ENCODE measurements at places on chromosomes 11 and 22. TPM values are rescaled to one million over a fixed set of nuclear protein-coding genes. Genes with fewer than 3 reads are reported as not detected.

DNA sequence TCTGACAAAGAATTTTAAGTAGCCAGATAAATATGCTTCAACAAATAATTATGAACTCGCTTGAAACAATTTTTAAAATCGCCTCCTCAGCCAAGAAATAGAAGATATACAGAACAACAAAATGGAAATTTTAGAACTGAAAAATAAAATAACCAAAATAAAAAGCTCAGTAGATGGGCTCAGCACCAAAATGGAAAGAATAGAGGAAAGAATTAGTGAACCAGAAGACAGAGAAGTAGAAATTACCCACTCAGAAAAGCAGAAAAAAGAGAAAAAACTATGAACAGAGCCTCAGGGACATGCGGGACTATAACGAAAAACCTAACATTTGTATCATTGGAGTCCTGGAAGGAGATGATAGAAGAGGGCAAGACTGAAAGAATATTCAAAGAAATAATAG lies 7.4 kb downstream of the COMMD9 start:
- no peak for DNase-seq

DNA sequence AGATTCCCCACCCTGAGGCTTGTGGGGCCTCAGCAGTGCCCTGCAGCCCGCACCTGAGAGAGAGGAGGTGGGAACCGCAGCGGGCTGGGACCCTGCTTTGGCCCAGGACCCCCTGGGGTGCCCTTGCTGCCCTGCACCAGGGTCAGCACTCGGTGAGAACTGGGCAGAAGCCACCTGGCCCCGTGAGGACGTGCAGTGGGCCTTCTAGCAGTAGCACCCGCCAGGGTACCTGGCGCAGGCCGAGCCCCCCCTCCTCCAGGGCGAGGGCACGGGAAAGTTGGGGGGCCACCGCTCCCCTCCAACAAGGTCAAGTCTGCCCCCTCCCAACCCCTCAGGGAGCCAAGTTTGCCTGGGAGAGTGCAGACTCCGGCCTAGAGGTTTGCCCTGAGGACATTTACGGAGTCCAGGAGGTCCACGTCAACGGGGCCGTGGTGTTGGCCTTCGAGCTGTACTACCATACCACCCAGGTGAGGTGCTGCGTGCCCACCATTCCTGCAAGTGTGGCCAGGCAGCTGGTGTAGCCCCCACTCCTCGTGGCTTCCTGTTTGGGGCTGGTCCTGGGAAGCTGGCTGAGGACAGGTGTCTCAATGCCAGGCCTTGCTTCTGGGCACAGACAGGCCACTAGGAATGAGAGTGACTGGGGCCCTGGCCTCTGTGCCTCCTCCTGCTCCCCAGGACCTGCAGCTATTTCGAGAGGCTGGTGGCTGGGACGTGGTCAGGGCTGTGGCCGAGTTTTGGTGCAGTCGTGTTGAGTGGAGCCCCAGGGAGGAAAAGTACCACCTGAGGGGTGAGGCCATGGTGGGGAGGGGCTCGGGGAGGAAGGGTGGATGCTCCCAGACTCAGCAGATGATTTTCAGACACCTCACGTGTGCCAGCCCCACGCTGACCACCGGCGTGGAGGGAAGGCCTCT lies 3.5 kb downstream of the PGGHG start:
- no peak for DNase-seq

GRCh38 chr11:100918551-100919500 lies 210.8 kb downstream of the PGR start:
- no peak for DNase-seq

DNA sequence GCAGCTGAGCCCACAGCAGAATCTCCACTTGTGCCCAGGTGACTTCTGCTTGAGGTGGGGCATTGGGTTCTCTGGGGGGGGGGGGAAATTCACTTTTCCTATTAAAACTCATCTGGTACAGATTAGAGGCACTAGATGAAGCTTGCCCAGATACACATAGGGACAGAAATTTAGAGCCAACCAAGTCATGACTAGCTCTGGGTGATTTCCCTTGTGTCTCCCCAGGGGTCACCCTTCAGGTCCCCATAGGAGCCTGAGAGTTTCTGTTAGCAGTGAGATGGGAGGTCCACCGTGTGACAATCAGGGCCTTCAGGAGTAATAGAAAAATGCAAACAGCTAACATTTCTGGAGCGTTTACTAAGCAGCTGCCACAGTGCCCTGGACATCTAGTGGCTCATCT lies 77.0 kb downstream of the NAT10 start:
- DNase-seq, result no peak

- DNase-seq, result no peak
These were observed 7.8 kb upstream of the IFTAP start for GRCh38 chr11:36586543-36586942.

- no peak for DNase-seq
These were observed 134.6 kb downstream of the CCDC34 start for GRCh38 chr11:27228232-27228905.

GRCh38 chr11:71075871-71076420 lies 176.4 kb downstream of the SHANK2 start:
- no peak for DNase-seq

DNA sequence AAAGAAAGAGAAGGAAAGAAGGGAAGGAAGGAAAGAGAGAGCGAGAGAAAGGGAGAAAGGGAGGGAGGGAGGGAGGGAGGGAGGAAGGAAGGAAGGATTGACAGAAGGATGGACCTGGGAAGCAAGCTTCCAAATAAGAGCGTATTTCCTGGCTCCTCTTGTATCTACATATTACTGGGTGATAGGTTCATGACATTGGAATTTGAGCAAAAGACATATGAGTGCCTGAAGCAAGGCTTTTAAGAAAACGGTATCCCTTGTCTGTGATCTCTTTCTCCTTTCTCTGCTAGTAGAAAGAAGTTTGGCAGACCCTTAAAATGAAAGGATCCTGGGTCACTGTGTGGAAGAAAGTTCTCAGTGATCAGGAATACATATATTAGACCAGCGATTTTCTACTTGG lies 932.2 kb upstream of the CCDC90B start:
- DNase-seq, result peak; percentile 2

The CELSR1 gene
- 0.23 TPM for polyA plus RNA-seq

The DDI1 gene
- not detected for polyA plus RNA-seq

The KIAA1671 gene
- 0.39 TPM for polyA plus RNA-seq

Measured in GM23248 (cell line).